ENCODE measurements at places on chromosomes 1 and 21. TPM values are rescaled to one million over a fixed set of nuclear protein-coding genes. Genes with fewer than 3 reads are reported as not detected.

TPTE gene
- not detected for total RNA-seq

FCGR3B gene
- total RNA-seq: not detected

JAM2 gene
- total RNA-seq: 6.6 TPM

POU3F1 gene
- 1.6 TPM for total RNA-seq

GPR25 gene
- total RNA-seq: not detected

SLFNL1 gene
- not detected for total RNA-seq

SLAMF9 gene
- not detected for total RNA-seq

CCDC185 gene
- total RNA-seq: not detected

CFHR4 gene
- total RNA-seq: not detected

GFI1 gene
- total RNA-seq: 0.15 TPM

ITLN1 gene
- not detected for total RNA-seq

LRRC71 gene
- total RNA-seq: not detected

C8A gene
- total RNA-seq: not detected

LAD1 gene
- total RNA-seq: not detected

OR2T33 gene
- total RNA-seq: not detected

DMRTA2 gene
- not detected for total RNA-seq

NBPF14 gene
- 24.6 TPM for total RNA-seq

KCNQ4 gene
- 3.0 TPM for total RNA-seq

CACNA1S gene
- 0.07 TPM for total RNA-seq

ANKRD35 gene
- not detected for total RNA-seq

ARMH1 gene
- total RNA-seq: 1.7 TPM

TSPAN2 gene
- total RNA-seq: 498 TPM

HSPB7 gene
- 160 TPM for total RNA-seq

F3 gene
- 4.5 TPM for total RNA-seq

SPRR2B gene
- not detected for total RNA-seq

PLCH2 gene
- total RNA-seq: 3.2 TPM

POTED gene
- total RNA-seq: not detected

OR2T5 gene
- not detected for total RNA-seq
